Mucosa of descending colon (tissue), 3 donors: ENCODE measurements at places on chromosomes 11 and 22.

DNA sequence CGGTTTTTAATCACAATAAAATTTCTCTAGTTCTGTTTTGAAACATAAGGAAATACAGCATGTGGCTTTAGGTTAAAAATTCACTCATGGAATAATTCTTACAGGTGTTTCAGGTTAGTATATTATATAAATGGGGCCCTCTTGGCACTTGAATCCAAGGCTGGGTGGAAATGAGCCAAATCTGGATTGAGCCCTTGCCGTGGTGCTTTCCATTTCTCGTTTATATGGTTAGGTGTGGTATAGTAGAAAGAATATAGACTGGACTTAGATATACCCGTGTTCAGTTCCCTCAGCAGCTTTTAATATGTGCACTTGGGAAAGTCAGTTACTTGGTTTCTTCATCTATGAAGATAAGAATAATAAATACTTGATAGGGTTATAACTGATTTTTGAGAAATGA lies 16.0 kb downstream of the ZFP91 start:
- no peak for DNase-seq

DNA sequence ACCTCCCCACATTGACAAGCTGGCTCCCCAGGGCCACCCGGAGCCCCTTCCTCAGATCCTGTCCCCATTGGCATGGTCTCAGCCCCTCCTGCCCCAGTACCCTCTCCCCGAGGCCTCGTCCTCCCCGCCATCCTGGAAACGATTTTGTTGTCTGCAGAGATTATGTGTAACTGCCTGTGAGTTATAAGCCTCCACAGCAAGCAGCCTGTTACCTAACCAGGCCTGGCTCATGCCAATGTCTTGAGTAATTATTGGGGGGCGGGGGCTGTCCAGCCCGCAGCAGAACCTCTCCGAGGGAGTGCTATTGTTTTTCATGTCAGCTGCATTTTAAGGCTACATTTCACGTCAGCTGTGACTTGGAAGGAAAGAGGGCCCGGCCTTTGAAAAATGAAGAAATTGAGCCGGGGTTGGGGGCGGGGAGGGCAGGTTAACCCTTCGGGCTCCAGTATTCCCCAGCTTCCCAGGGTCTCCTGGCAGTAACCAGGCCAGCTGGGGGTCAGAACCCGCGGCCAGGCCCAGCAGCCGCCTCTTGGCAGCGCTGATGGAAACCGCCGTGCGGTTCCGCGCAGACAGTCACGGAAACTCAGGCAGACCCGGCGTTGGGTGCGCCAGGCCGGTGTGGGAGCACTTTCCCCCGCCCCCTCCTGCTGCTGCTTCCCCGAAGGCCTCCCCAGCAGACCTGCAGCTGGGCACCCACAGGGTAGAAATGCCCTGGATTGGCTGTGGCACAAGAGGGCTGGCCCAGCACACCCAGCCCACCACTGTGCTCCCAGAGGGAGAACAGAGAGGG lies 59.5 kb downstream of the CDKN1C start:
- peak; percentile 54 for DNase-seq

DNA sequence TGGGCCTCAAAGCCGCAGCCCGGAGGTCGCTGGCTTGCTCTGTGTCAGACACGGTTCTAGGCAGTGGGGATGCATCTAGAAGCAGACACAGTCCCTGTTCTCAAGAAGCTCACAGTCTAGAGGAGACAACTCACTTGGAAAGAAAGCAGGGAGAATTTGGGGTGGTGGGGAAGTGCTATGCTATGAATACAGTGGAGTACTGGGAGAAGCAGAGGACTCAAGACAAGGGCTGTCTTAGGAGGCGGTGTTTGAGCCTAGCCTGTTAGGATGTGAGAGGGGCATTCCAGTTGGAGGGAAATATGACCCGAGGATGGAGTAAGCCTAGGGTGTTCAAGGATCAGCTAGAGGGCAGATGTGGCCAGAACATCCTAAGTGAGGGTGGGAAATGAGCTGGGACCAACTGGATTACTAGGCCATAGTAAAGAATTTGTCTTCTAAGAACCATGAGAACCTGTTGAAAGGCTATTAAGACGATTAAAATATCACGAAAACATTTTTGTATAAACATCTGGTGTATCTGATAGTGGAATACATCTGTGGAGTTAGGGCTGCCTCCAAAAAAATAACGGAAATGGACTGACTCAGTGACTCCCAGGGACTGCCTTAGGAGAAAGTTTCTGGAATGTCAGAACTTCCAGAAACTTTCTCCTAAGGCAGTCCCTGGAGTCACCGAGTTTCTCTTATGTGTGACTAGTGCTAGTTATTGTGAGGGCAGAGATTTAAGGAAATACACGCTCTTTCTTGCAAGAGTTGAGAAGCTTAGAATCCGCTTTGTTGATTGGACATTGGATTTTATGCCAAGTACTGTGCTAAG lies 1.1 kb upstream of the PITPNB start:
- DNase-seq, result no peak

DNA sequence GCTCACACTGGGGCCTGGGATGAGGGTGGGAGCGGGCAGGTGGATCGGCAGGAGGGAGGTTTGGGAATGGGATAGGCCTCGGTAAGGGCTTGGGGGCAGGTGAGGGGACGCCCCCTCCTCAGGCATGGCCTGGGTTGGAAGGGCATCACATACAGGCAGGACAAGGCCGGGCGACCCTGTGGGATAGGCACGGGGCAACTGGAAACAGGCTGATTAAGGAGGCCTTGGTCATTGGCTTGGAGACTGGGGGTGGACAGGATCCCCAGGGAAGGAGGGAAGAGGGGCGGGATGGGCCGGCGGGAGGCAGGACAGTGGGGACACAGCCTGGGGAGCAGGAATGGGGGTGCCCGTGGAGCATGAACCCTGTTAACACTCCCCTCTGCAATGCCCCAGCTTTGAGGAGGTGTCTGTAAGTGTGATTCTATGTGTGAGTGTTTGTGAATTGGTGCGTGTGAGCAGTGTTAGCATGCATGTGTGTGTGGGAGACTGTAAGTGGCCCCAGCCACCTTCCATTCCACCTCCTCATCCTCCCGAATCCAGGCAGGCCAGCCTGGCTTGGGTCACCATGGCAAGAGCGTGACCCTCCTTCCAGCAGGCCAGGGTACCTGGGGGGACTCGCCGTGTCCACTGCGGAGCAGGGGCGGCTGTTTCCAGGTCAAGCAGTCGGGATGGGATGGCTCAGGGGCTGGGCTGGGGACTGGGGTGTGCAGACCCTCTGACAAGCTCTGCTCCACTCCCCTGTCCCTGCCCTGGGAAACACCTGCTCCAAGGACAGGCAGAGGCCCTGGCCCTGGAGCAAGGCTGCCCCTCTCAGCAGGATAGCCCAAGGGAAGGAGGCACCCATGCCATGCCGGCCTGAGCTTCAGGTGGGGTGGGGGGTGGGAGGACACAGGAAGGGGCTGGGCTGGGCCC lies 3.4 kb upstream of the PIM3 start:
- peak; percentile 56 for DNase-seq

GRCh38 chr22:39646398-39647063 lies 76.0 kb downstream of the CACNA1I start:
- DNase-seq, result no peak

GRCh38 chr11:19558189-19558986 lies 154.2 kb upstream of the NAV2 start:
- DNase-seq, result no peak

DNA sequence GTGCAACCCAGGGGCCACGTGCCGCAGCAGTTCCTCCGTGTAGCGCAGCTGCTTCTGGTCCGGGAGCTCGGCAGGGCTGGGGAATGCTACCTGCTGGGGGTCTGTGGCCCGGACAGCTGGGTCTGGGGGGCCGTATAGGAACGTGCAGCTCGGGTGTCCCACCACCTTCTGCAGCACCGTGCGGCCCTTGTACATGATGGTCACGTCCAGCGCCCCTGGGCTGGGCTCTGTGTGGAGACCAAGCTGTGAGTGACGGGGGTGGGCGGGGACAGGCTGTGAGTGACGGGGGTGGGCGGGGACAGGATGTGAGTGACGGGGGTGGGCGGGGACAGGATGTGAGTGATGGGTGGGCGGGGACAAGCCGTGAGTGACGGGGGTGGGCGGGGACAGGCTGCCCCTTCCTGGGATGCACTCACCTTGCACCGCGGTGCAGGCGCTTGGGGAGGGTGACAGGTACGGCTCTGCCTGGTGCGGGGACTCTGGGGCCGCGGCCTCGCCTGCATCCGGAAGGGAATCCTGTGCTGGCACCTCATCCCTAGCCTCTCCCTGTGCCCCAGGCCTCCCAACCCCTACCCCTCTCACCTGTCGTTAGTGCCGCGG lies 2.3 kb downstream of the IRF7 start:
- peak; percentile 95 for DNase-seq

GRCh38 chr22:36297568-36297967 lies 44.6 kb downstream of the APOL1 start:
- DNase-seq, result peak; percentile 19

GRCh38 chr11:126718276-126718675 lies 282.3 kb downstream of the KIRREL3 start:
- DNase-seq, result no peak

- no peak for DNase-seq
Measured at GRCh38 chr11:75465701-75466531, 32.9 kb upstream of the KLHL35 start.

GRCh38 chr11:128830290-128831173 lies 36.6 kb downstream of the KCNJ1 start:
- no peak for DNase-seq

- no peak for DNase-seq
Measured at GRCh38 chr11:122226810-122227379, 110.9 kb upstream of the BLID start.

- DNase-seq, result no peak
Measured at GRCh38 chr11:64348383-64349024, 8.5 kb downstream of the CCDC88B start.

DNA sequence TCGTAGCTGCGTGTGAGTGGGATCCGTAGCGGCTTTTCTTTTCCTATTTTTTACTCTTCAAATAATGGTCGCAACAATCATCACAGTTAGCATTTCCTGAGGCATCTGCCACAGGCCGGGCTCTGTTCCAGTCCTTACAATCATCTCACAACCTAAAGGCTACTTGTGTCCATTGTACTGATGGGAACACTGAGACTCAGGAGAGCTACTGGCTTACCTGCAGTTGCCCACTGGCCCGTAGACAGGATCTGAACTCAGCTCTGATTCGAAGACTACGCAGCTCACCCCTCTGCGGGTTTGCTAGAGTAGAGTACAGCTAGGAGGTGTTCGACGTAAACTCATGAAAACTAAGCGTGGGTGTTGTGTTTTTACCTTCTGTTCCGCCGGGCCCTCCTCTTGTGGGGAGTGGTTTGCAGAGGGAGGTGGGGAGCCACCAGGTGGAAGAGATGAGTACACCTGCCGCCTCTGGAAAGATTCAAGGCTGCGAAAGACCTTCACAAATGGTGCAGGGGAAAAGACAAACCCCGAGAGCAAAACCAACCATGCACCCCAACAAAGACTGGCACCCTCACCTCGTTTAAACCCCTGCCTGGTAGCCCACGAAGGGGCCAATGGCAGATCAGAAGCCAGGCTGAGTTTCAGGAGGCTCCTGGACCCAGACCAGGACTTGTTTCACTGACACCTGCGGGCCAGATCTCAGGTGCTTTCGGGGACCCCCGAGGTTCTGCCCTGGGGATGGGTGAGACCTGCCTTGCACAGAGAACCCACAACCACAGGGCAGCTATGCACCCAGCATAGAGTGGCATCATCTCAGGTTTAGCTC lies 18.3 kb upstream of the RFPL3 start:
- DNase-seq, result no peak

DNA sequence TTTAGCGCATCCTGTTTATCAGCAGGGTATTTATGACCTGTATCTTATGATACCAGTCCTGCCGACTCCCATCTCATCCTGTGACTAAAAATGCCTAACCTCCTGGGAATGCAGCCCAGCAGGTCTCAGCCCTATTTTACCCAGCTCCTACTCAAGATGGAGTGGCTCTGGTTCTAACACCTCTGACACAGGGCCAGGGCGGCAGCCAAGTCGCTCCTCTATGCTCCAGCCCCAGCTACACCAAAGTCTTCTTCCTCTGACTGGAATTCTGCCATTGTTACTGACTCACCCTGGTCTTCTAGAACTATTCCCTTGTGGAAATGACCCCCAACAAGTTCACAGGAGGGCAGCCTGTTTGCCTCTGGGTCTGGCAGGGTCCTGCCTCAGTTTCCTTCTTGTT lies 7.9 kb upstream of the C1QTNF6 start:
- peak; percentile 40 for DNase-seq

DNA sequence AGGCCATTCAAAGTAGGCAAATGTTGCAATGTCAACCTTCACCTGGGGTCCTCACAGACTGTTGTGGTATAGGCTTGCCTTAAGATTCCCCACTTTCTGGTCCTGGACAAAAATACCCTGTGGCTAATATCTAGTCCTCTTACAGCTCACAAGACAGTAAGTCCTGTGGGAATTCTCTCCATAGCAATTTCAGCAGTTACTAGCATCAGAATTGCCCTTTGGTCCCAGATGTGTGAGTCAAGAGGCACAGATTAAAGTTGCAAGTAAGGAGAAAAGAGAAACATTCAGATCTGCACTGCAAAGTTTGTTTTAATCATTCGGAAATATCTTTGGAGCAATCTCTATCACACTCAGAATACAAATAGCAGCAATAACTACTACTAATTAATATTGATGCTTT lies 420.2 kb downstream of the NTM start:
- no peak for DNase-seq

DNA sequence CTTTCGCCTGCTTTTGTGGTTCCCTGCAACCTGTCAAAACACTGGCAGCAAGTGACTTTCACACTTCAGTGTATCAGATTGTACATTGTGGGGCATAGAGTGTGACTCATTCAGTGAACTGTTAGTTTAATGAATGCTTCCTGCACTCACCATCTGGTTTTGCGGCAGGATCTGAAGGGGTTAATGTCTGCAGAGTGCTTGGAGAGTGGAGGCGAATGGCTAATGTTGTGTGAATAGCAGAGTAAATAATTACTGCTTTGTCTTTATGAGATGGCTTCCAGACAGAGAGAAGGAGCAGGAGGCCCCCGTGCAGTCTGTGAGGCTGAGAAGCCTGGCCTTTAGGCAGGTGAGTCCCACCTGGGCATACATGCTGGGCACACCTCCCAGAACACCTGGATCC lies 454.3 kb upstream of the KIRREL3 start:
- DNase-seq, result no peak

DNA sequence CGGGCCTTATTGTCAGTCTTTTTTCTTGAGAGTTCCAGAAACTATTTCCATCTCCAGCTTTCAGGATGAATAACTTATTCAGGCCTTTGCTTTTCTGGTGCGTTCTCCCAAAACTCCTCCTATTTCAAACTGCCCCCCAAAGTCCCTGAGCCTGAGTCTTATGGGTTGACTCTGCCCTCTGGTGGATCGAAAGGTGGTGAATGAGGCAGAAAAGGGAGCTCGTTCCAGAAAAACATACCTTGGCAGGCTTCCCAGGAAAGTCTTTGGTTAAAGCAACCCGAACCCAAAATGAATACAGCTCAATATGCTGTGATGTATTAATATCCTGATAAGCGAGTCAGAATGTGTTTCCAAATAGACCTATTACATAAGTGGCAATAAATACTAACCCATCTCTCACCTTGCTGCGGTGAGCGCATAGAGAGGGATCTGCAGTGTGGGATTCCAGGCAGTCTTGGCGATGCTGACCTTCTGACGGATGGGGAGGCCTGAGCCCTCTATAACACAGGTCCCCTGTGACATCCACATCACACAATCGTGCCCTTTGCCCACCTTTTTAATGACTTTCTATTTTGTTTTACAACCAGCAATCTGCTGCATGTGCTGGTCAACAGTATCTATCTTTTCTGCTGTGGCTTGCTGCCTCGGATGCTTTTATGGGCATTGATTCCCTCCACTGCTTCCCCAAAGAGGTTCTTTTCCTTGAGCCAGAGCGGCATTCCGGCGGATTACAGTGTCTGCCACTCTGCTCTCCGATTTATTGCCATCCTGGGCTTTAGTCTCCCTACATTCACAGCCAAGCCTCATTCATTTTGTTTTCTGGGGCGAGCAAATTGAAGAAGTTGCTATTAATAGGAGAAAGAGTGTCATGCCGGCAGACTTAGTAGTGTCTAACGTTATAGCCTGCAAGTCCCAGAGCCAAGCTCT lies 756.8 kb downstream of the NTM start:
- DNase-seq, result no peak
